ENCODE measurements at places on chromosomes 1 and 21.

DNA sequence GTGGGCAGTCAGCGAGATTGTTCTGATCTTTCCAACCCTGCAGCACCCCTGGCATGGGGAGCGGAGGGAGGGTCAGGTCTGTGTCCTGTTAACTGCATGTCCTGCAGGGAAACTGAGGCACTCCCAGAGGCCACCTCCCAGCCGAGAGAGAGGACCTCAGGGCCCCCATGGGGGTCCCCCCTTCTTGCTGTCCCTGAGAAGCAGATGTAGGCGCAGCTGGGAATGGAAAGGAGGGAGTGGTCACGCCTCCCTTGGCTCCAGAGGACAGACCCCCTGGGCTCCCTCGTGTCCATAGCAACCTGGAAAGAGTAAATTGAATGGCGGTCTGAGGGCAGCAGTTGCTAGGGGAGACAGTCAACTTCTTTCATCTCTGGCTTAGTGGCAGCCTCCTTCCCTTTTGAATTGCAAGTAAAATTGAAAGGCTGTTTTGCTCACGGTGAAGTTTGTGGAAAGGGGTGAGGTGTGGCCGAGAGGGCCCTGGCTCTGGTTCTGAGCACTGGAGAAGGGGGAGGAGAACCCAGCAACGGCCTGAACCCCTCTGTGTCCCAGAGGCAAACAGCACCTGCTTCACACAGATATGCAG is 4.9 kb downstream of the CROCC start:
- DNase-seq: no peak

DNA sequence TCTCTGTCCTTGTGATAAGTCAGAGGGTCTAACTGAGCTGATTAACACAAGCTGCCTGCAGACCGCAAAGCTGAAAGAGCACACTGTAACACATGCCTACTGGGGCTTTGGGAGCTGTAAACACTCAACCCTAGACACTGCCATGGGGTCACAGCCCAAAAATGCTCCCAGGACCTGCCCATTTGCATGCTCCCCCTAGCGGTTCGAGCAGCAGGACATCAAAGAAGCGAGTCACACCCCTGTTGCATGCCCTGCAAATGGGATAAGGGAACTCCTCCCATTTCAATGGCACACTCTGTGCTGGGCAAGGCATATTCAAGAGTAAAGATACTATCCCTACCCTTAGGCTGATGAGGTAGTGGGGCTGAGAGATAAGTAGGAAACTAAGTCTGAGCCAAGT is 22.8 kb downstream of the LCE3E start:
- no peak for DNase-seq

- no peak for DNase-seq
These were observed 69.4 kb upstream of the TLR5 start for GRCh38 chr1:223212441-223212840.

- DNase-seq: no peak
These were observed 23.0 kb downstream of the TMCC2 start for GRCh38 chr1:205250699-205251098.

GRCh38 chr1:234760303-234760723 is 150.3 kb upstream of the IRF2BP2 start:
- DNase-seq: no peak

DNA sequence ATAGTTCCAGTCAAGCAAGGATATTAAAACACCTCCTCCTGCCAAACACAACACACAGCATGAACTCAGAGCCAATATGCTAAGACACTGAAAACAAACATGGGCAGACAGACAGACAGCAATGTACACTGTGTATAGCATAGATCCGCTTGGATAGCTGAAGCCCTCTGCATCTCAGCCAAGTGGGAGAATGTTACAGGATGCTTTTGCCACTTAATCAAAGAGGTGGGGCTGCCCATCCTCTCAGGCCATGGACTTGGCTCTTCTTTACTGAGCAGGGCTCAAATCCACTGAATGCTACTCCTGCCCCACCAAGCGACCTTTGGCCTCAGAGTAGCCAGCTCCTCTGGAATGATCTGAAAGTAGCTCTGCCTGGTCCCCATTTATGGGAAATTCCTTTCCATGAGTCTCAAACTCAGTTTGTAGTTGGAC is 64.7 kb upstream of the NGF start:
- DNase-seq: no peak

- peak; percentile 90 for DNase-seq
These were observed 12.4 kb upstream of the SLC19A1 start for GRCh38 chr21:45554477-45555175.

GRCh38 chr1:223224465-223224864 is 81.4 kb upstream of the TLR5 start:
- DNase-seq: no peak

- DNase-seq: no peak
These were observed 16.4 kb upstream of the KANK4 start for GRCh38 chr1:62335656-62336055.

DNA sequence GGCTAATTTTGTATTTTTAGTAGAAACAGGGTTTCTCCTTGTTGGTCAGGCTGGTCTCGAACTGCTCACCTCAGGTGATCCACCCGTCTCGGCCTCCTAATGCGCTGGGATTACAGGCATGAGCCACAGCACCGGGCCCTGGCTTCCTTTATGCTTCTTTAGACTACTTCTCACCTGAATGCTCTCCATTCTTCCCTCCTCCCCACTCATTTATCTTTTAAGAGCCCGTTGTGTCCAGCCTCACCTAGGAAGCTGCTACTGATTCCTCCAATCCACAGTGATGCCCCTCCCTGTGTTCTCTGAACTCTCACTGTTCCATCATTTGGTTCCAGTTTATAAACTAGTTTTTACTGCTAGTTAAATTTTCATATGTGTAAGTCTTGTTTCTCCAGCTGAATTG is 44.9 kb upstream of the NR5A2 start:
- no peak for DNase-seq

GRCh38 chr1:35398739-35399138 is 130.2 kb downstream of the ZMYM4 start:
- no peak for DNase-seq

- DNase-seq: no peak
These were observed 108.8 kb downstream of the TNFSF18 start for GRCh38 chr1:172941945-172942344.

- no peak for DNase-seq
These were observed 321.0 kb upstream of the LRRC7 start for GRCh38 chr1:69246710-69247109.

DNA sequence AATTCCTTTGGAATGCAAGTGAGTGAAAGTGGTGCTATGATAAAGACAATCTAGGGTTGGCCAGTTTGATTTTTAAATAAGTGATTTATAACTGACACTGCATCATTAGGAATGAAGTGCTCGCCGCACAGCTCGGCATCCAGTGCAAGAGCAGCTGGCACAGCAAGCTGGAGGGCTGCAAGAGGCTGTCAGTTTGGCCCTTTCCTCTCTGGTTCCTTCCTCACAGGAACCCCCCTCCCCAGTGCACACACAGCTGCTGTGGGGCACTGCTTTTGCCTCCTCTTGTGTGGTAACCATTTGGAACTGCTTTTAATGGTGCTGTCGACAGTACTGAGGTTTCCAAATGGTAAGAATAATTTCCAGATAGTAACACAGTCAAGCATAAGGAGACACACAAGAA is 10.4 kb upstream of the BCAR3 start:
- DNase-seq: no peak

- DNase-seq: no peak
These were observed 270.0 kb downstream of the TRABD2B start for GRCh38 chr1:47727051-47727696.

- no peak for DNase-seq
These were observed 76.3 kb upstream of the LMO4 start for GRCh38 chr1:87252406-87252805.

- no peak for DNase-seq
These were observed 28.2 kb downstream of the PRDM2 start for GRCh38 chr1:13728091-13728715.

DNA sequence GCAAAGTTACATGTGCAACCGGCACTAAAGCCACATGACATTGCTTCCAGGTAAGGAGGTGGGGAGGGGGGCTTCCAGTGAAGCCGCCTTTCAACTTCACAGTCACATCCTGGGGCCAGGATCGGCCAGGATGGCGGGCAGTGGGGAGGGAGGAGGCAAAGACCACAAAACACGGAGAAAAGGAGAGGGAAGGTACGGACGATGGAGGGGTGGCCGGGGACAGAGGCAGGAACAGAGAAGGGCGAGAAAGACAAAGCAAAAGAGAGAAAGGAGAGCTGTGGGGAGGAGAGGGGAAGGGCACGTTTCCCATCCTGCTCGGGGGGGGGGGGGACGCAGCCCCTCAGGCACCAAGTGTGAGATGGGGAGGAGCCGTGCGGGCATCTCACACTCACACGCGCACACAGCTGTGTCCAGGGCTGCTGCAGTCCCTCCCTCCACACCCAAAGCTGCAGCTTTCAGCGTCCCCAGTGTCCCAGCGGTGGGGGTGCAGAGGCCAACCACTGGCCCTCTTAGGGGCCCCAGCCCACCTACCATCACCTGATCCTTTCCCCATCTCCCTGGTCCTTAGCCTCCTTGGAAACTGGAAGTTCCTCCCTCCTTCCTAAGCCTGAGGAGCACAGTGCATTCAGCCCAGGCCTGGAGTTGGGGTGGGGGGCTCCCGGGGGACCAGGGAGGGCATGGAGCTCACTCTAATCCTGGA is 2.4 kb downstream of the SH2D5 start:
- DNase-seq: no peak

GRCh38 chr21:14880922-14881321 is 183.9 kb downstream of the NRIP1 start:
- no peak for DNase-seq

DNA sequence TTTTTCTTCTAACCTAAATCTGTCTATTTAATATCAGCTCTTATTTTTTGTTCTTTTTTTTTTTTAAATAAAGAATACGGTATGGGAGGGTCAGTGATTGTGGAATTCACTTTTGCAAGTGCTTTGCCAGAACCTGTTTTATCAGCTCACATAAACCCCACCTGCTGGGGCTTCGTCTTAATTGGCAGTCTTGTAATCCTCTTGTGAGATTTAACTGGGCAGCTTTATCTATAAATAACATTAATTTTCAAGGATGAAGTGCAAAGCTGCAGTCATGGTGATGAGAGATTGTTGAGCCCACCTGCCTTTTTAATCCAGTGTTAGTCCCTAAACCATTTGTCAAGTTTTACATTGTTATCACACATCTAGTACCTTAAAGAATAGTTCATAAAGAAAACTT is 18.2 kb upstream of the PDC start:
- no peak for DNase-seq

DNA sequence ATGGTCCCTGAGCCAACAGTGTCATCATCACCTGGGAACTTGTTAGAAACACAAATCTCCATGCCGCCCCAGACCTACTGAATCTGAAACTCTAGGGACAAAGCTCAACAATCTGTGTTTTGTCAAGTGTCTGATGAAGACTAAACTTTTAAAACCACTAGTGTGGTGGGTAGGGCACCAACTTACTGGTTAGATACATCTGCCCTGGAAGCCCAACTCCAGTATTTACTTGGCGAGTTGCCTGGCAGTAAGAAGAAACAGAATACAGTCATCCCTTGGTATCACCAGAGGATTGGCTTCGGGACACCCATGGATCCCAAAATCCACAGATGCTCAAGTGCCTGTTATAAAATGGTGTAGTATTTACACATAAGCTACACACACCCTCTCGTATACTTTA is 367.9 kb upstream of the DUSP10 start:
- no peak for DNase-seq

DNA sequence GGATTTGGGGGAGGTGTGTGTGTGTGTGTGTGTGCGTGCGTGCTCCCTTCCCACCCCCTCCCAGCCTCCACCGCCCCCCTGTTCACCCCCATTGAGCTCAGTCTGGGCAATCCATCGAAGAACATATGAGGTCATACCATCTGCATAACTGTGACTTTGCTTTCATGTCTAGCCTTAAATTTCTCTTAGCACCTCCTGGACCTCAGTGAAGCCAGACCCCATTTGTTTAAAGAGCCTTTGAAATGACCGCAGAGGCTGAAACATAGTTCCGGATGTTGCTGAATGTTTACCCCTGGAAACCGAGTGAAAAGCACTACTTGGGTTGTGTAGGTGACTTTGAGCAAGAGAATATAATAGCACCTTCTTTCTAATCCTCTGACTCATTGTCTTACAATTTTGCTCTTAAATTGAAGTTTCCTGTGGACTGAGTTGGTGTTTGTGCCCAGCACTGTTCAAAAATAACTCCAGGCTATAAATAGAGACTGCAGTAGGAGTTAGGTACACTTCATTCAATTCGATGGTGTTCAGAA is 75.4 kb downstream of the UBE4B start:
- no peak for DNase-seq

- DNase-seq: no peak
These were observed 8.3 kb upstream of the PSMB4 start for GRCh38 chr1:151391079-151391563.

DNA sequence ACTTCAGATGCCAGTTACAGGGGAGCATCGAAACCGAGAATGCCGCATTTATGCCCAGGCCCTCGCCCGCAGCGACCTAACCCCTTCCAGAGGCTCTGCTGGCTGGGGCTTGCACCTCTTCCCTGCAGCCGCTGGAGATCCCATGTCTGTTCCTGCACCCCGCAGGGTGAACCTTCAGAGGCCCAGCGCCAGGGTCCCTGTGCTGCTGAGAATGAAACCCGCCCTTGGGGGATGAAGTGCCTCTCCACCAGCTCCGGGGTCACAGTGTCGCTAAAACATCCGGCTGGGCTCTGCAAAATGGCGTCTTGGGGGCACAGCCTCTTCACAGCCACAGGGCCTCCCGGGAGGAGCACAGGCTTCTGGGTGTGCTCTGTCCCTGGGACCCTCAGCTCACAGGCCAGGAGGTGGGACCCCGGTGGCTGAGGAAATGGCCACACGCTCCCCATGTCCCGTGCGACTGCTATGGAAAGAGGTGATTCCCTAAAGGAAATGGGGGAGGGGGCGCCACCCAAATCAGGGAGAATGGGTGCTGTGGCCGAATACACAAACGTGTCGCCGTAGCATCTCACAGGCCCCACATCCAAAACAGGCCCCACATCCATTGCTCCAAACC is 39.9 kb upstream of the TSPEAR start:
- DNase-seq: no peak

GRCh38 chr1:27332536-27333281 is 9.1 kb upstream of the SYTL1 start:
- no peak for DNase-seq

DNA sequence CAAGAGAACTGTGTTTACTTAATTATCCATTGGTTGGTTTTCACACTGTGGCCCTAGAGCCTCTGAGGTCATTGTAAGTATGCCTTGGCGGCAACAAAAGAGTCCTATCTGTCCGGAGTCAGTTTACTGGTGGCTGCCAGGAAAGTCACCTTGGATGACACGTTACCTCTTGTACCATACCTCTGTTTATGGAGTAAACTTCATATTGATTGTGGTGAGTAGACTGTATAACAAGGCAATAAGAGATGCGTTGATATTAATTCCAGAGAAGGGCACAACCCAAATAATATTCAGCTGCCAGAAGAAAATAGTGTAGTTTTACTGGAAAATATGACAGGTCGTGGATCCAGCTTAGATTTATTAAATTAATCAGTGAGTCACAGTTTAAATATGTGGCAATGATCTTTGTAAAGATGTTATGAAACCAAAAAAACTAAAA is 20.4 kb upstream of the KIF14 start:
- DNase-seq: no peak
